ENCODE measurements at places on chromosomes 7 and 10.

GRCh38 chr7:38461887-38462286 is 169.3 kb downstream of the AMPH start:
- no peak for DNase-seq

- DNase-seq = no peak
These were observed 42.1 kb upstream of the ANAPC16 start for GRCh38 chr10:72173619-72174296.

DNA sequence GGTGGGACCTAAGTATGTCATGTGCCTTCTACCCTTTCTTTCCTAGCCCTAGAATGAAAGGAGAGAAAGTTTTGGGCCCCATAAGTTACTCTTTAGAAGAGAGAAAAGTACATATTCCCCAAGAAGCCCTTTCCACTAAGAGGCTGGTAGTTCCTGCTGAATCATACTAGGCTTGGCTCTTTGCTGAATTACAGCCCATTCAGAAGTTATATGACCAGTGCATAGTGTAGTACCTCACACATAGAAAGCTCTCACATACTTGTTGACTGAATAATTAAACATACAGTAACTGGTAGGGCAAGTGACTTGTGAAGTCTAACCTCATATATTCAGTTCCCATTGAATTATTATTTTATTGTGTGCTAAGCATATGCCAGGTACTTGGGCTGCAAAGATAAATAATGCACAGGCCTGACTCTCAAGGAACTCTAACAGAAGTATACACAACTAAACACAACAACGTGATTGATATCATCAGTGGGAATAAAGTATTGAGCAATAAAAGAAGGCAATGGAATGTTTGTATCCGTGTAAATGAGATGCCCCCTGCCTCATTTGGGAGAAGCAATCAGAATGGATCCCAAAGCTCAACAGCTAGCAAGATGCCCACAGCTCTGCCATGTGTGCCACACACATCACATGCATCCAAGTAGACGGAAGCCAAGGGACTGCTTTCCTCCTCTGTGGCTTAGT is 38.9 kb upstream of the UBN2 start:
- DNase-seq = no peak

DNA sequence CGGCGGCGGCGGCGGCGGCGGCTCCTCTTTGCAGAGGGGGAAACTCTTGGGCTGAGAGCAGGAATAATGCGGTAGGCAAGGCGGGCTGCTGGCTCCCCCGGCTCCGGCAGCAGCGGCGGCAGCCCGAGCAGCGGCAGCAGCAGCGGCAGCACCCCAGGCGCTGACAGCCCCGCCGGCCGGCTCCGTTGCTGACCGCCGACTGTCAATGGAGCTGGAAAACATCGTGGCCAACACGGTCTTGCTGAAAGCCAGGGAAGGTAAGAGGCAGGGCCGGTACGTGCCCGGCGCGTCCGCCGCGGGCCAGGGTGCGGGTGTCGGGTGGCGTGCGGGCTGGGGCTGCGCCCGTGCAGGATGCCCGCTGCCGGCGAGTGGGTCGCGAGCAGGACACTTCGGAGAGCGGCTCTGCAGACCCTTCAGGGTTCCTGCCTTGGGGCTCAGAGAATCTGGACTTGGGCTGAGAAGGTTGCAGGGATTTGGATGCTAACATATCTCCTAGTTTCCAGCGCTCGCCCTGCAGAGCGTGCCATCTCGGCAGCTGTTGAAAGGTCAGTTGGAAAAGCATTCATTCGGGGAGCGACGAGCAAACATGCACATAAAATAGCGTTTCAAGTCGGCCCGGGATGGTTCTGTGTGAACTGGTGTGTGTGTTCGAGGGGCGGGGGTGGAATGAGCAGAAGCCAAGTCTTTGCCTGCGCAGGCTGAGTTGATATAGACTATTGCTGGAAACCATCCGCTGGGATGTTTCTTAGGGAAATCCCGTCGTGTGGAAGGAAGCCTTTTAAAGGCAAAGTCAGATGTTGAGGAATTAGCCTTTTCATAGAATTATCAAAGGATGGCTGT is 562 bp downstream of the GRK5 start:
- no peak for DNase-seq

DNA sequence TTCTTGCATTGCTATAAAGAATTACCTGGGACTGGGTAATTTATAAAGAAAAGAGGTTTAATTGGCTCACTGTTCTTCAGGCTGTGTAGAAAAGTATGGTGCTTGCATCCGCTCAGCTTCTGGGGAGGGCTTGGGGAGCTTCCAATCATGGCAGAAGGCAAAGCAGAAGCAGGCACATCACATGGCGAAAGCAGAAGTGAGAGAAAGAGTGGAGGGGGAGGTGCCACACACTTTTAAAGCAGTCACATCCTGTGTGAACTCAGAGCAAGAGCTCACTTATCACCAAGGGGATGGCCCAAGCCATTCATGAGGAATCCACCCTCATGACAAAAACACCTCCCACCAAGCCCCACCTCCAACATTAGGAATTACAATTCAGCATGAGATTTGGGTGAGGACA is 303.5 kb downstream of the OTUD1 start:
- DNase-seq = no peak

DNA sequence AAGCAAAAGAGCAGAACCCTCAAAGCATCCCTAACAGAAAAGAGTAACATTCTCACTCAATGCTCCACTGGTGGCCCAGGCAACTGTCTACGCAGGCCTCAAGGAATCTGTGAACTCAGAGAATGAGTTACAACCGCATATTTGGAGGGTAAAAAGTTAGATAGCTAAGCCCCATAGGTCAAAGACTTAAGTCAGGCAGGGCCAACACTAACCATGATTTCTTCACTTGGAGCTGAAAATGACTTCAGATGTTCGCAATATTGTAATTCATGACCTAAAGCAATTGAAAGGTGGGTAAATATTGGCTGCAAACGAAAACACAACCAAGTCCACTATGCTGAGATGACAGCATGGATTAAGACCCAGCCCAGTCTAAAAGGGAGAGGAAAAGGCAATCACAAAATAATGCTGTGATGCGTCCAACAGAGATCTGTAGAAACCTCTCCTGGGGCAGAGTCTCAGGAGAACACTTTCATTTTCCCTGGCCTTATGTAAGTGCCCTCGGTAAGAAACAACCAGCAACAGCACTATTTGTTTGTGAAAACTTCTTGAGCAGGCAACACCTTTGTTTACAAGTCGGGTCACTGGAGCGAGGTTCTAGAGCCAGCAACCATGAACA is 176.5 kb downstream of the TNS3 start:
- DNase-seq = no peak

GRCh38 chr10:34861293-34862021 is 46.4 kb upstream of the PARD3 start:
- peak; percentile 45 for DNase-seq

DNA sequence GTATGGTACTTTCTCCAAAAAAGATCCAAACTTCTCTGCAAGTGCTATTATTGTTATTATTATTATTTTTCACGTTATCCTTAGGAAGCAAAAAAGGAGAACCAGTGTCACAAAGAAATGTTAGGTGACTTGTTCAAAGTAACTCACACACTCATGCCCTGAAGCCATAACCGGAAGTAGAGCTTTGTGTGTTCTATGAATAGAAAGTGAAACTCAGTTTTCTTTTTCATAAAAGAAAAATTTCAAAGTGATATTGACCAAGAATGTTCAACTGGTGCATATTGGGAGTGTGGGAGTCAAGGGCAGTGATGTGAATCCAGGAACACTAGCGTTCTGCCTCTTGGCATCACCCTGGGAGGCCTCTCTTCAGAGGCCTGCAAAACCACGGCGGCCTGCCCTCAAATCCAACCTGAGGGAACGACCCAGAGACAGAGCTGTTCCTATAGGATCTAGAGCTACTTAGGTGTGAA is 106.1 kb downstream of the PRKCQ start:
- DNase-seq = no peak

GRCh38 chr7:91722831-91723230 is 157.7 kb downstream of the MTERF1 start:
- DNase-seq = no peak

GRCh38 chr10:8594176-8594575 is 539.7 kb downstream of the GATA3 start:
- DNase-seq = no peak

DNA sequence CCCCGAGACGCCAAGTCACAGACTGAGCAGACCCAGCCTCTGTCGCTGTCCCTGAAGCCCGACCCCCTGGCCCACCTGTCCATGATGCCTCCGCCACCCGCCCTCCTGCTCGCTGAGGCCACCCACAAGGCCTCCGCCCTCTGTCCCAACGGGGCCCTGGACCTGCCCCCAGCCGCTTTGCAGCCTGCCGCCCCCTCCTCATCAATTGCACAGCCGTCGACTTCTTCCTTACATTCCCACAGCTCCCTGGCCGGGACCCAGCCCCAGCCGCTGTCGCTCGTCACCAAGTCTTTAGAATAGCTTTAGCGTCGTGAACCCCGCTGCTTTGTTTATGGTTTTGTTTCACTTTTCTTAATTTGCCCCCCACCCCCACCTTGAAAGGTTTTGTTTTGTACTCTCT is 215.6 kb downstream of the TCF7L2 start:
- no peak for DNase-seq

GRCh38 chr7:17274551-17275245 is 23.8 kb upstream of the AHR start:
- no peak for DNase-seq

GRCh38 chr7:149459540-149460452 is 1.1 kb downstream of the ZNF777 start:
- no peak for DNase-seq

GRCh38 chr7:22733761-22734160 is 6.8 kb downstream of the IL6 start:
- DNase-seq = no peak

DNA sequence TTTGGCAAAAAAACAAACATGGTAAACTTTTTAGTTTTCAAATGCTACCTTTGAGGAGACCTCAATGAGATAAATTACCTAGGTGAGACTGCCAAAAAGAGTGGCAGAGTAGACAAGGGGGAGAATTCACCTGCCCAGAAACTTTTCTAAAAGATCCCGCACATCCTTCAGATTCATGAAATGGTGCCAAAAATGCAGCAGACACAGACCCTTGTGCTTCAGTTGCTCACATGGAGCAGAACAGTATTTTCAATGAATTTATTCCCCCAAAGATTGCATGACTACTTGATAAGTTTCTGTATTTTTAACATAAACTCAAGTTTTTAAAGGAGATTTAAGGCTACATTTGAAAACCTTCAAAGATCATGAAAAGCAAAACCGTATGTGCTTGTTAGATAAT is 270.0 kb downstream of the TRIL start:
- DNase-seq = no peak

DNA sequence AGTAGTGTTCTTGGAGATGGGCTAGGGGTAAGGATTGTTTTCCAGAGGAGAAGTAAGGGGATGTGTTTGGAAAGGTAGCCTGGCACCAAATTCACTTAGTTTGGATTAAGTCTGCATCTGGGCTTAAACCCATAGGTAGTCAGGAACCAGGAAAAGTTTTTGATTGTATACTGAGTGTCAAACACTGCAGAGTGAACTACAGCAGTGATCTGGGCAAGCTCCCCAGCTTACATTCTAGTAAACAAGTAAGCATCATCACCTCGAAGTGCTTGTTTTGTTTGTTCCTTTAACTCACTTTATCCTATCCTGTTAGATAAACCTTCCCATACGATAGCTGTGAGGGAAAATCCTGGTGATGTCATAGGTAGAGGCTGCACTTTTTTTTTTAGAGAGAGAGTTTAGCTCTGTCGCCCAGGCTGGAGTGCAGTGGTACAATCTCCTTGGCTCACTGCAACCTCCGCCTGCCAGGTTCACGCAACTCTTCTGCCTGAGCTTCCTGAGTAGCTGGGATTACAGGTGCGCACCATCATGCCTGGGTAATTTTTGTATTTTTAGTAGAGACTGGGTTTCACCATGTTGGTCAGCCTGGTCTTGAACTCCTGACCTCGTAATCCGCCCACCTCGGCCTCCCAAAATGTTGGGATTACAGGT is 2.4 kb downstream of the RPS24 start:
- DNase-seq = no peak

GRCh38 chr7:74575811-74576210 is 81.7 kb upstream of the GTF2I start:
- DNase-seq = no peak

GRCh38 chr10:100826661-100826982 is 81.2 kb downstream of the PAX2 start:
- DNase-seq = no peak

DNA sequence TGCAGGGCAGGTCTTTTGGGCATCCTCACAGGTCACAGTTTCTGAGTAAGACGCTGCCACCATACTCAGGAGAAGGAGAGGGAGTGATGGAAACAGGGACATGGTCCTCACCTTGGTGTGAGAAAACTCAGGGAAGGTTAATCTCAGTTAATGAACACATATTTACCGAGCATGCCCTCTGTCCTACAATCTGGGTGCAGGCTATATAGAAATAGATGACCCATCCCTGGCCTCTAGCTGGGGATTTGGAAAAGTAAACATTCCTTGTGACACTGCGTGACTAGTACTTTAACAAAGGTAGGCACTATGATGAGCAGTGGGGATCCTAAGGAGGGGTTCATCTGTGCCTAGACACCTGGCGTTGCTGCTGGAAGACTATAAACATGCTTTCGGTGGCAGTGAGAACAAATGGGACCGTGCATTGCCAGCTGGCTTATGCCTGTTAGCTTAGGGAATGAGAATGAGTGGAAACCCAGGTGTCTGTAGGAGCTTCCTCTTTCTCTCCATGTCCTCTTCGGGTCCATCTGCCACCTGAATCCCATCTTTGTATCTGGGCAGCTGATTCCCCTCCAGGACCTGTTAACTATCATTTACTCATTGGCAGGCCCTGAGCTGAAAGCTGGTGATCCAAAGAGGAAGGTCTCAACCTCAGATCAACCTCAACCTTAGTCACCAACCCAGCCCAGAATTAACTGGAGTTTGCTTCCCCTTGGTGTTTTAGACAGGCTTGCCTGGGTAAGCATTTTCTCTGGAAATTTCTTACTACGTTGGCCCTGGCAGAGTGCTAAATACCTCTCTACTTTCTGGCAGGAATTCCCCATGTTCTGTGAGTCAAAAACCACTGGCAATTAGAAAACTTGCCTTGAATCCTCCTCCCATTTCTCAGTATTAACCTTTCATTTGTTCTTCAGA is 794 bp downstream of the MBL2 start:
- no peak for DNase-seq

GRCh38 chr7:29763266-29763665 is 43.0 kb upstream of the WIPF3 start:
- no peak for DNase-seq

DNA sequence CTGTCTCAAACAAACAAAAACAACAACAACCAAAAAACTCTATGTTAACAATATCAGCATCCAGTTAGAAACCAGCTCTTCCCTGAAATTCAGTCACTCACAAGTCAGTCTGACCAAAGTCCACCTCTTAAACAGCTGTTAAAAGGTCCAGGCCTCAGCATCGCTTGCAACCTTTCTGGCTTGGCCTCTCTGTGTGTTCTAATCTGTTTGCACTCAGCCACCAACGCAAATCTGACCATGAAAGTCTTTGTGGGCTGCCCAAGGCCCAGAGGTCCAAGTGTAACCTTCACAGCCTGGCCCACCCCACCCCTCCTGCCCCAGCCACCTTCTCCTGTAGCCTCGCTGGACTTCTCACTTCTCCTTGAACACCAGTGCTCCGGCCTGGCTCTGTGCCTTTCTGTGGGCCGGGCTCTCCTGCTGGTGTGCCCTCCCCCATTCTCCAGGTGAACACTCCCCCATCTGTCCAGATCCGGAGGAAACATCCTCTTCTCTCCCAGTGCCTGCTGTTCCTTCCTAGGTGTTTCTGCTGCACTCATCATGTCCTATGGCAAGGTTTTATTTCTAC is 72.2 kb upstream of the EFCAB10 start:
- DNase-seq = no peak

Data from brain pericyte (primary cell).